ENCODE measurements at places on chromosomes 3 and 15.

GRCh38 chr3:16633948-16634347 is 28.7 kb upstream of the DAZL start:
- no peak for DNase-seq

DNA sequence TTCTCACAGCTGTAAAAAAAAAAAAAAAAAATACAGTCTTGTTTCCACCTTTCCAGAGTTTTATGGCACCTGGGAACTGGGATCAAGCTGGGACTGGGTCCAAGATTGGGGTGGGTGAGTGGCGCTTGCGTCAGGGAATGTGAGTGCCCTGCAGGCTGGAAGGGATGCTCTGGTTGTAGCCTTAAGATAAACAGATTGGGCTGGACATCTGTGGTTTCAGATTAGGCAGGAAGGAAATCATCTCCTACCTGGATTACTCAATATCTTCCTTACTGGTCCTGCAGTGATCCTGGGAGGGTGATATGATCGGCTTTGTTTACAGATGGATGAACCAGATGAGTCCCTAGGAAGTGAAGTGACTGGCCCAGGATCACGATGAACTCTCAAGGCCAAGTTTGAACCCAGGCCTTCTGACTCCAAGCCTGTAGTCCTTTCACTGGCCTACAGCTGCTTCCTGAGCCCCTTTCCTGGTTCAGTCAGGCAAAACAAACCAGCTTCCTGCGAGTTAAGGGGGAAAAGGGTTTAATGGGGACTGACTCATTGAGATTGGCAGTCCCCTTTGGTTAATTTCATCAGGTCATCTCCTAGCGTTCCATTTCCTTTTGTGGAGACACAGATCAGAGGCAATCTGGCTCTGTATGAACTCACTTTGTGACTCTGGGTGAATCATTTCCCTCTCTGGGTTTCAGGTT is 179.8 kb downstream of the THSD4 start:
- no peak for DNase-seq

DNA sequence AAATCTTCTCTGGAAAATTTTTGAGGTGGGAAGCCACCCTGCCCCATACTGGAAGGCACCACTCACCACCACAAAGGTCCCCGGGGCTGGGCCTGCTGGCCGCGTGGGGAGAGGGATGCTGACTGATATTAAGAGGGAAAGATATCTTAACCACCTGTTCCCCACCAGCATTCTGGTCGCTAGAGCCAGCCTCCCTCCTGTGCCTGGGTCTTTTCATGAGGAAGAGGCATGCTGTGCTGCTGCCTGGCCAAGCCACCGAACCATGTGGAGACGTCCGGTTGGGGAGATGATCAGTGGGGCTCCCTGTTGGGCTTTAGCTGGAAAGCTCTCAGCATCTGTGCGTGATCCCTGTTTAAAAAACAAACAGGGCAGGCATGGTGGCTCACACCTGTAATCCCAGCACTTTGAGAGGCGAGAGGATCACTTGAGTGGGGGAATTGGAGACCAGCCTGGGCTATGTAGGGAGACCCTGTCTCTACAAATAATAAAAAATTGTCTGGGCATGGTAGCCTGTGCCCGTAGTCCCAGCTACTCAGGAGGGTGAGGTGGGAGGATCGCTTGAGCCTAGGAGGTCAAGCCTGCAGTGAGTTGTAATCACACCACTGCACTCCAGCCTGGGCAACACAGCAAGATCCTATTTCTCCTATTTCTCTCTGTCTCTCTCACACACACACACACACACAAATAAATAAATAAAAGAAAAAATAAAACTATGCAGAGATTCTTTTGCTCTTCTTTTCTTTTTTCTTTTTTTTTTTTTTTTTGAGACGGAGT is 1.0 kb downstream of the KLHL18 start:
- DNase-seq = peak; percentile 63

- DNase-seq = no peak
These were observed 177.8 kb downstream of the CBLB start for GRCh38 chr3:105691053-105691452.

GRCh38 chr15:78216276-78217104 is 17.9 kb downstream of the ACSBG1 start:
- DNase-seq = no peak

DNA sequence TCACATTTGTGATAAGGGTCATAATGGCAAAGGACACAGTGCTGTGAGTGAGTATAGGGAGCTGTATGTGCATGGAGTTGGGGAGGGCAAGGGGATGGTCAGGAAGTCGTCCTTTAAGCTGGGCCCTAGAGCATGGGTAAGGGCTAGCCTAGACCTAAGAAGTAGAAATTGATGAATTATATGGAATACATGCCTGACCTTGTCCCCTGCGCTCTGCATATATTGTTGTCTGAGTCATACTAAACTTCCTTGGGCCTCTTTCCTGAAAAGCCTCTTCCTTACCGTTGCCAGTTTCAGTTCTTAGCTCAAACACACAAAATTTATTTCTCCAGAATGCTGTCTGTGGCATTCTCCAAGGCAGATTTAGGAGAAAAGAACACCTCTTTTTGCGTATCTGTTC is 4.6 kb downstream of the SNRK start:
- DNase-seq = no peak

GRCh38 chr15:96027501-96027900 is 303.0 kb upstream of the NR2F2 start:
- no peak for DNase-seq

GRCh38 chr3:34155108-34155507 is 356.7 kb downstream of the PDCD6IP start:
- DNase-seq = no peak

- no peak for DNase-seq
These were observed 235.6 kb upstream of the TGFBR2 start for GRCh38 chr3:30370681-30371271.

DNA sequence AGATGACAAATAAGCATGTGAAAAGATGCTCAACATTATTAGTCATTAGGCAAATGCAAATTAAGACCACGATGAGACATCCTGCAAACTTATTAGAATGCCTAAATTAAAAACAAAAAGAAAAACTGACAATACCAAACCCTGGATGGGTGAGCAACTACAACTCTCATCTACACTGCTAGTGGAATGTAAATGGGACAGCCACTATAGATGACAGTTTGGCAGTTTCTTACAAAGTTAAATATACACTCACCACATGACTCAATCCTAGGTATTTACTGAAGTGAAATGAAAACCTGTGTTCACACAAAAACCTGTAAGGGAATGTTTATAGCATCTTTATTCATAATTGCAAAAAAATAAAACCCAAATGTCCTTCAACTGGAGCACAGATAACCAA is 74.7 kb downstream of the NPTN start:
- no peak for DNase-seq

GRCh38 chr3:64368257-64369020 is 143.2 kb upstream of the PRICKLE2 start:
- DNase-seq = no peak

- DNase-seq = no peak
These were observed 89.7 kb upstream of the GRM7 start for GRCh38 chr3:6771171-6771570.

DNA sequence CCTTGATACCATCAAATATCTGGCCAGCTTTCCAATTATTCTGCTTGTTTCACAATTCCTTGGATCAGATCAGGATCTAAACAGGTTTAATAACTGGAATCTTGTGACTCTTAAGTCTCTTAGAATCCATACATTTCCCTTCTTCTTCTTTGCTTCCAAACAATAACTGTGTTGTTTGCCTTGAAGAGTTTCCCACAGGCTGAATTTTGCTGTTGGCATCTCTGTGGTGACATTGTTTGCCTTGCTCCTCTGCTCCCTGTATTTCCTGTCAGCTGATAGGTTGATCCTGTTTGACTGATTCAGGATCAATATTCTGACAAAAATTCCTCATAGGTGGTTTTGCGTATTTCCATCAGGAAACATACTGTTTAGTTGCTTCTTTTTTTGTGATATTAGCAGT is 248.4 kb upstream of the LMCD1 start:
- DNase-seq = no peak

All from activated CD8-positive, alpha-beta memory T cell treated with anti-CD3 and anti-CD28 coated beads, Interleukin-2, amount 10 ng/mL, durations not matched to agents 7 days and 5 days (primary cell).